ENCODE measurements at places on chromosomes 16 and 17.

- DNase-seq: no peak
Measured at GRCh38 chr16:61834082-61834481, 202.2 kb downstream of the CDH8 start.

- no peak for DNase-seq
Measured at GRCh38 chr16:50340578-50340977, 28.2 kb downstream of the BRD7 start.

- DNase-seq: no peak
Measured at GRCh38 chr17:61196799-61197198, 202.8 kb upstream of the TBX2 start.

GRCh38 chr16:9645911-9646310, 536.3 kb downstream of the GRIN2A start:
- DNase-seq: no peak

- DNase-seq: no peak
Measured at GRCh38 chr17:69878661-69879060, 196.4 kb upstream of the KCNJ16 start.

- DNase-seq: no peak
Measured at GRCh38 chr17:32558326-32558955, 71.6 kb downstream of the CDK5R1 start.

DNA sequence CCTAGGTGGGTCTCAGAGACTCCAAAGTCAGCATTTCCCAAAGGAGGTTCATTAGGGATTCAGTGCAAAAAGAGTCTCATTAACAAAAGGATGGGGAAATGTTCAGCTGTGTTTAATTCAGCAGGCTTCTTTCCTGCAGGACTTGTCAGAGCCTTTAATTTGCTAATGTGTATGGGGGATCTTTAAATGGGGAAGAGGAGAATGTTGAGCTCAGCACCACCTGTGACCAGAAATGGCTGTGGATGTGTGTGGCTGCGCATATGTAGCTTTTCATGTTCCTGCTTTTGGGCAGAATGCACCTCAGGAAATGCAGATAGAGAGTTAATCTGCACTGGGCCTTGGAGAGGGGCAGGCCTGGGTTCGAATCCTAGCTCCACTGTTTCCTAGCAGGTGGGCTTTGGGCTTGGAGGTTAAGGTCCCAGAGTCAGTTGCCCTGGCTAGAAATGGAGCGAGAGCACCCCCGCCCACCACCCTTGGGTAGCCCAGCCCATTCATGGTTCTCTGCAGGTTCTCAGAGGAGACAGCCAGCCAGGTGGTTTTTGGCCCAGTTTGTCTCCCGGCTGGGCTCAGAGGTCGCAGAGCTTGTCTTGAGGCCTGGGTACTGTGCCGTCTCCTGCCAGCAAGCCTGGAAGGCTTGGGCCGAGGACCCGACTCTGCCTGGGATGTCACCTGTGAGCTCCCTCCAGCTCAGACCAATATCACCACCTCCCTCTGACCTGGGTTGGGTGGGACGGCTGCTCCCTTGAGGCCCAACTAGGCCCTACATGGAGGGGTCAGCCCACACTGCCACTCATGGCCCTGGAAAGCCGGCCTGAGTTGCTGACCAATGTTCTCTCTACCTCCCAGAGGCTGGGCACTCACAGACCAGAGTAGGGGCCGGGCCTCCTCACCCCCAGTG, 9.3 kb downstream of the ADCY7 start:
- DNase-seq: no peak

GRCh38 chr17:79778504-79779083, 646 bp downstream of the CBX2 start:
- no peak for DNase-seq

- no peak for DNase-seq
Measured at GRCh38 chr17:2591040-2591640, 2.3 kb upstream of the PAFAH1B1 start.

GRCh38 chr17:7313088-7313889, 1.9 kb downstream of the GPS2 start:
- DNase-seq: no peak

GRCh38 chr16:31301708-31302400, 42.1 kb downstream of the ITGAM start:
- DNase-seq: no peak

- no peak for DNase-seq
Measured at GRCh38 chr17:66629762-66630161, 205.2 kb upstream of the CACNG5 start.

DNA sequence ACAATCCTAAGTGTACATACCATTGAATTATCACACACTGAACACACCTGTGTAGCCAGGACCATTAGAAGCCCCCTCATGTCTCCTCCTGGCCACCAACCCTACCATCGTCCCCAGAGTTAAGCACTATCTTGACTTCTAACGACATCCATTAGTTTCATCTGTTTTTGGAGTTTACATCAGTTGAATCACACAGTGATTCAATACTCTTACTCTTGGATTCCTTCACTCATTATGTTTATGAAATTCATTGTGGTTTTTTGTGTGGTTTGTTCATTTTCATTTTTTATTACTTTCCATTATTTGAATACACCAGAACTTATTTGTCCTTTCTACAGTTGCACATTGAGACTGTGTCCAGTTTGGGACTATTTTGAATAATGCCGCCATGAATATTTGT, 13.6 kb downstream of the DRC7 start:
- DNase-seq: no peak

GRCh38 chr17:83200231-83200699, 120.9 kb downstream of the METRNL start:
- DNase-seq: peak; percentile 32

Data from activated T-cell treated with anti-CD3 and anti-CD28 coated beads, Interleukin-2, amount 50 U/mL, for 4 hours (primary cell).